ENCODE measurements at places on chromosomes 5 and 9.

DNA sequence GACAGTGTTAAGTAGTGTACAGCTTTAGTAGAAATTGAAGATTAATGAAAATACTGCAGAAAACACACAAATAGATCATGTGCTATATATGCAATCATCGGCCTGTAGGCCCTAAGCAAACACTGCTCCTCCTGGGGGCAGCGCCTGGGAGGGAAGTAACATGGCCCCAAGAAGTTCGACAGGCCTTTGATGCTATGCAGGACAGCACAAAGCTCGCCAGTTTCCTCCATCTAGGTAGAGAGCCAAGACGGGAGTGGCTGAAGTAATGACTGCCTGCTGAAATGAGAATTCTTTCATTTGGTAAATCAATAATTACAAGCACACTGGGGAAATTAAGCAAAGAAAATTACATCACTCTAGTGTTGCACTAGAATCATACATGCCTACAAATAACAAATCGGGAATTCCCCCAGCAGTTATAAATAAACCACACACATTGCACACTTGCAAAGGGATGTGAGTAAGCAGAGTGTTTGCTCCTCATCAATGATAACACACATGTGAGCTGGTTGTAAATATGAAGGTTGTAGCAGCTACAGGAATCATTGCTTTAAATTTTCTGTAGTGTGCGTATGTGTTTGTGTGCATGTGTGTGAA is 219.9 kb upstream of the NFIL3 start:
- no peak for DNase-seq

DNA sequence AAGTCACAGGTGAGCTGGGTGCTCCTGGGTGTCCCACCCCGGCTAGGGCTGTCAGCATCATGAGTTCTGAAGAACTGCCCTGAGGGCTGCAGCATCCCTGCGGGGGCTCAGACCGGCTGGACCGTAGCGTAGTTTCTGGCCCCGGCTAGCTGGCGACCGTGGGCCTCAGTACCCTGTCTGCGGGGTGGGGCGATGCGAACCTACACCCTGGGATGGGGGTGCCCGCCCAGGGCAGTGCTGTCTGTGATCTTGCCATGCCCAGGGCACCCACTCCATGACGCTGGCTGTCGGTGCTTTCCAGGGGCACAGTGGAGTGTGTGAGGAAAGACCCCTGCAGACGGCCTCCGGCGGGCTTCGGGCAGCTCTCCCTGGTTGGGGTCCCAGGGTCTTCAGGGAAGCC is 66.5 kb upstream of the IRX4 start:
- DNase-seq = no peak

DNA sequence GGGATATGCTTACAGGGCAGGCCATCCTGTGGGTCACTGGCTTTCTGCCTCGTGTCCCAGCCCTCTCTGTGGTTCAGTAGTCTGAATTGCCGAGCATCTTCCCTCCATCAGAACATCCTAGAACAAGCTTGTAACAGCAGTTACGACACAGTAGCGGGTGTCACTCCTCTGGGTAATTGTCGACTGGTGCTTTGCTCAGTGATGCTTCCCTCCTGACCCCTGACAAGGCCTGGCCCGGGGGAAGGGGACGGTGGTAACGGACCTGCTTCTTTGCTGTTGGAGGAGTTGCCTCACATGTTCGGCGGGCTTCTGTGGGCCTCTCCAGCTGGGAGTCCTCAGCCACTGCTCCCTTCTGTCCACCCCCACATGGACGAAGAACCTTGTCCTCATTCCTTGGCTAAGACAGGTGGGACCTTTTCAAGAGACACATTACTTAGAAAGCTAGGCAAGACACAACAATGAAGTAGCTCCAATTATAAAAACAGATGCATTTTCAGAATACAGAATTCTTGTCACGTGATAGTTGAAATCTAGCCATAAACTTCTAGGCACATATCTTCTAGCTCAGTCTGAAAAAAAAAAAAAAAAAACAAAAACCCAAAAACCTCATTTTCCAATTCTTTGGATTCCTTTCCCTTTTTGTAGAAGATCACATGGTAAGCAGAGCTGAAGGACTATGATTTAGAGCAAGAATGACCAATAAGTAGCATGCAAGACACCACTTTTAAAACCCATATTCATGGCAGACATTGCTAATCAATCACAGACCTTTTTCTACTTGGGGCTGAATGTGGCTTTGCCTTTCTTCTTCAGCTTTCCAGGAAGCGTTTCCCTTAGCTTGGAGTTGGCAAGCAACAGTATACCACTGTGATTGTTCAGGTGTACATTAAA is 25.0 kb downstream of the HMCN2 start:
- DNase-seq = no peak

DNA sequence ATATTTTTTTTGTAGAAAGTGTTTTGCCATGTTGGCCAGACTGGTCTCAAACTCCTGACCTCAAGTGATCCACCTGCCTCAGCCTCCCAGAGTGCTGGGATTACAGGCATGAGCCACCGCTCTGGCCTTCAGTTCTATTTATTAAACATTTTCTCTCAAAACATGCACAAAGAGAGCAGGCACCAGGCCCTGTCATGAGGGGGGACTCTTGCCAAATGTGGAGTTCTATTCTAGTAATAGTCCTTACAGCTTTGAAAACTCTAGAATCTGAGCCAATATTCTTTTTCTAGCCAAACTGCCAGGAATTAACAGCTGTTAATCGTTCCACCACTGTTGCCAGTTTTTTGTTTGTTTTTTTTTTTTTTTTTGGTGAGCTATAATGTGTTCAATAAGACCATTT is 124.6 kb downstream of the TARS1 start:
- DNase-seq = no peak

DNA sequence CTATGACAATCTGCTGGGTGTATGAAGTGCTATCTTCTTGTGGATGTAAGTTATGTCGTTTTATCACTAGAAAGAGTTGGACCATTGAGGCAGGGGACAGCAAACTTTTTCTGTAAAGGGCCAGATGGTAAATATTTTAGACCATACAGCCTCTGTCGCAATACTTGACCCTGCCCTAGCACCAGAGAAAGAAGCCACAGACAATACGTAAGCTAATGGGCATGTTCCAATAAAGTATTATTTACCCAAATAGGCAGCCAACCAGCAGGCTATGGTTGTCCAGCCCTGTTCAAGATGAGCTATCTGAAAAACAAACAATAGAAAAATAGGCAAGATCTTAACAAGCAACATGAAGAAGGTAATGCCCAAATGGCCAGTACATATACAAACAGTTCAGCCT is 36.4 kb downstream of the MTX3 start:
- no peak for DNase-seq

- peak; percentile 37 for DNase-seq
These were observed 71.4 kb downstream of the SERINC5 start for GRCh38 chr5:80184235-80185023.

DNA sequence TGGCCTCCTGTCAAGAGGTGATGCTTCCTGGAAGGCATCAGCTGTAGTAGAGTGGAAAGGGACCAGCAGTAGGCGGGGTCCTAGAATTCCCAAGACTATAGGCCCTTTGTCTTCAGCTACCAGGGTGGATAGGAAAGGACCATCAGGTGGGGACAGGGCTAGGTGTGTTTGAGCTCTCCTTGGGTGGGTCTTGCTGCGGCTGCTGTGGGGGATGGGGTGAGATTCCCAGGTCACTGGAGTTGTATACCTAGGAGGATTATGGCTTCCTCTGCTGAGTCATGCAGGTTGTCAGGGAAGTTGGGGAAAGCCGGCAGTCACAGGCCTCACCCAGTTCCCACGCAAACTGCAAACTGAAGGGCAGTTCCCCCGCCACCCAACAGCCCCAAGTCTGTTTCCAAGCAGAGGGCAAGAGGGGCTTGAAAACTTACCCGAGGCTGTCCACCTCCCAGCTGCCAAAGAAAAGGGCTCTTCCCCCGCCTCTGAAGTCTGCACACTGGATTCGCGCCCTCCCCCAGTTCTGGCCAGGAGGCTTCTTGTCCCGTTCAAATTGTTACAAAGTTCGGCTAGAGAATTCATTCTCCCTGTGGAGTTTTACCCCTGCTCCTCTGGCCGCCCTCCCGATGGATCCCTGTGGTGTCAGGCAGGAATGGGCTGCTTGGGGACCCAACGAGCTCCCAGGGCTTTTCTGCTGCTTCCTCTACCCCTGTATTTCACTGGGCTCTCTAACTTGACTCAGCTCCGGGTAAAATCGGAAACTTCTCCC is 23.0 kb upstream of the ECM2 start:
- no peak for DNase-seq

DNA sequence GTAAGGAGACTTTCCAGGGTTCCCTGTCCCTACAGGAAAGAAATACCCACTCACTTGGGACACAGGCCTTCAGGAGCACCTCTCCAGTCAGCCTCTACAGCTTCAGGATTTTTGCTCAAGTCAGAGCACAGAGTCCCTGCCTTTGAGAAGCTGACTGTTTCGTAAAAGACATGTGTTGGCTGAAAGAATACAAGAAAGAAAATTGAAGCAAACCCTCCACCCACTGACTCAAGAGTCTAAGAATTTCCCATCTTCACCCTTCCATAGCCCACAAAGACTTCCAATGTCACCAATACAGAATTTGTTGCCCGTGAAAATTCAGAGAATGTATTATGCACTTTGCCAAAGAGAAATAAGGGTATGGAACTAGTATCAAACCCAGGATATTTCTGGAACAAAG is 53.0 kb upstream of the ZNF622 start:
- DNase-seq = no peak

DNA sequence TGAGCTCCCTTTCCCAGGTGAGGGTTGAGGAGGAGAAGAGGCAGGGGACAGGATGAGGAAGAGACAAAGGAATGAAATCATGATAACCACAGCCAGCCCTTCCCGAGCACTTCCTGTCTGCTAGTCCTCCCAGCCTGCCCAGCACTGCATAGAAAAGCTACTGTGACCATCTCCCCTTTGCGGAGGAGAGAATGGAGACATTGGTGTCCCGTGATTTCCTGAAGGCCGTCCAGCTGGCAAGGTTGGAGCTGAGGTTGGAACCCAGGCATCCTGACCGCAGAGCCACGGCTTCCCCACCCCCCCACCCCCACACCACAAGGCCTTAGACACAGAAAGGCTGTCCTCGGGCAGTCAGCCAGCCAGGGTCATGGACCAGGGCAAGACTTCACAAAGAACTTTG is 131.1 kb upstream of the ICE1 start:
- DNase-seq = no peak

GRCh38 chr5:133289686-133290367 is 238.0 kb downstream of the HSPA4 start:
- DNase-seq = peak; percentile 21

DNA sequence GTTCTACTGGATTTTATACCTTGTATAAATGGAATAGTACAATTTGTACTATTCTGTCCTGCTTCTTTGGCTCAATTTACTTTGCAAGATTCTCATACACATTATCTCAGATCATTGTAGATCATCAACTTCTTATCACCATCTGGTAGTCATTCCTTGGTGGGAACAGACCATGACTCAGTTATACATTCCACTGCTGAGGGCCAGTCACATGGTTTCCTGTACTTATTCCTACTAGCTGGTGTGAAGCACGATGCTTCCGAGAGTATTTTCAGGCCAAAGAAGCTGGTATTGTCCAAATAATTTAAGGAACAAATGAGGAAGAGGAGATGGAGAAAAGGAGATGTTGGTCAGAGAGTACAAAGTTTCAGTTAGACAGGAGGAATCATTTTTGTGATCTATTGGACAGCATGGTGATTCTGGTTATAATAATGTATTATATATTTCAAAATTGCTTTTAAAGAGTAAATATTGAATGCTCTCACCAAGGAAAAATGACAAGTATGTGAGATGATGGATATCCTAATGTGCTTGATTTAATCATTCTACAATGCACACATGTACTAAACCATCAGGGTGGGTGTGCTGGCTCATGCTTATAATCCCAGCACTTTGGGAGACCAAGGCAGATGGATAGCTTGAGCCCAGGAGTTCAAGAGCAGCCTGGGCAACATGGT is 124.1 kb downstream of the SYK start:
- no peak for DNase-seq

- DNase-seq = no peak
These were observed 390.1 kb downstream of the CCDC171 start for GRCh38 chr9:15942831-15943424.

DNA sequence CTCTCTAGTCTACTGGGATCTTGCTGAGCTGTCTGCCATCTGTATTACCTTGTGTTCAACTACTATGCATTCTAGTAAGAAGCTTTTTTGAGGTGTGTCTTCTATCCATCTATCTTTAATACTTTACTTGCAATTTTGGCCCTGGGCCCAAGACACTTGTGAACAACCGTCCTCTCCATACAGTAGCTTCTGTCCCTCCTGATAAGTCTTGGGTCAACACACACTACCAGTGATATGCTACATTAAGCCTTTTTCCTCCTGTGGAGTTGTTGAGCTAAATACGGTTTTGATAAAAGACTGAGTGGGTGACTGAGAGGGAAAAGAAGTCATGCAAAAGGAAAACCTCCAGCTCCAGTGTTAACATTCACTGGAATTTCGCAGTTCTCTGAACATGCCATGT is 133.3 kb upstream of the PCA3 start:
- peak; percentile 56 for DNase-seq

DNA sequence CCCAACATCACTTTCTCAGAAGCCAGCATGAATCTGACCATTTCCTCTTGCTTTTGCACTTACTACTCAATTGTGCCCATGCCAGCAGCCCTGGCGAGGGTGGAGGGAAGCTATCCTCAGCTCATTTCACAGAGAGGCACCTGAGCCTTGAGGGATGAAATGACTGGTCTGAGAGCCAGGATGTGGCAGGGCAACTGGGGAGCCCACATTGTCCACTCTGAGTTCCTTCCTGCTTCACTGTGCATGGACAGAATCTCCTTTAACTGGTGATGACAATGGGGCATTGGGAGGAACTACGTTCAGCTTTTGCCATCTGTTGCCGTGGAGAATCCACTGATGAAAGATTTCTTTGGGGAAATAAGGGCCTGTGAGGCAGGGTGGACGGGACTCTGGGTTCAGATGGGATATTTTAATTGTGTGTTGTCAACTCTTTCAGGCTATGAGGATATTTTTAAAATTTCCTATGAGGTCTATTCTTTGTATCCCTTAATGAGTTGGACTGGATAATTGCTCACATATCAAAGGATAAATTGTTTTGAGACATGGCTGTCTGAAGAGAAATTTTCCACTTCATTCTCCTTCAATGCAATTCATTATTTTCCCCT is 78.3 kb downstream of the TNC start:
- no peak for DNase-seq

DNA sequence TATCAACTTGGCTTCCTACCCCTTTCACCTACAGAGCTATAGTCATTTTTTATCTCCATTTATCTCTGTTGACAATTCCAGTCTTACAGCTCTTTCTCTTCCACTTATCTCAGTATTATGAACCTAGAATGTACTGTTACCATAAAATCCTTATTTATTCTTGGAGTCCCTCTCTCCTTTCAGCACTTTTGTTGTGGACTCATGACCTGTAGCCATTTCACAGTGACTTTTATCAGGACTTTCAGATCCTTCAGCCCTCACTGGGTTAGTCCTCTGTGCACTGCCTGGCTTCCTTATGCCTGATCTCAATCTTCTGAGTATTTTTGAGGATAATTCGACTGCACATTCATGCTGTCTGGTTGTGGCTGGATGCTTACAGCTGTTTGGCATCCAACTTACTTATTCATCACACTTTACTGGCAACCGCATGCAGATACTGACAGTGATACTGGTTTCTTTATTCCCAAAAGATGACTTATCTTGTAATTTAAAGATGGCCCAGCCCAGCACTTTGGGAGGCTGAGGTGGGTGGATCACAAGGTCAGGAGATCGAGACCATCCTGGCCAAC is 293.3 kb downstream of the MAN2A1 start:
- peak; percentile 52 for DNase-seq
